ENCODE measurements at places on chromosomes 5 and 9. TPM values are rescaled to one million over a fixed set of nuclear protein-coding genes. Genes with fewer than 3 reads are reported as not detected.

Gene BTNL8
- not detected for polyA plus RNA-seq

Gene PDE6A
- 0.06 TPM for polyA plus RNA-seq

Gene ATP6V1G1
- 102 TPM for polyA plus RNA-seq

Gene OR1Q1
- not detected for polyA plus RNA-seq

Gene PCDHGA5
- 0.23 TPM for polyA plus RNA-seq

Gene FGD3
- polyA plus RNA-seq = 0.14 TPM

Gene DEPDC1B
- 19.6 TPM for polyA plus RNA-seq

Gene NR2F1-AS1
- polyA plus RNA-seq = 4.4 TPM

Gene TEK
- polyA plus RNA-seq = 0.02 TPM

Gene MCIDAS
- polyA plus RNA-seq = 0.42 TPM

Gene KIF4B
- polyA plus RNA-seq = 0.01 TPM

GRCh38 chr9:16637218-16637617, 233.3 kb downstream of the BNC2 start:
- peak; percentile 45 for DNase-seq

- DNase-seq = peak; percentile 21
These were observed 274.1 kb downstream of the PLK2 start for GRCh38 chr5:58185801-58186200.

DNA sequence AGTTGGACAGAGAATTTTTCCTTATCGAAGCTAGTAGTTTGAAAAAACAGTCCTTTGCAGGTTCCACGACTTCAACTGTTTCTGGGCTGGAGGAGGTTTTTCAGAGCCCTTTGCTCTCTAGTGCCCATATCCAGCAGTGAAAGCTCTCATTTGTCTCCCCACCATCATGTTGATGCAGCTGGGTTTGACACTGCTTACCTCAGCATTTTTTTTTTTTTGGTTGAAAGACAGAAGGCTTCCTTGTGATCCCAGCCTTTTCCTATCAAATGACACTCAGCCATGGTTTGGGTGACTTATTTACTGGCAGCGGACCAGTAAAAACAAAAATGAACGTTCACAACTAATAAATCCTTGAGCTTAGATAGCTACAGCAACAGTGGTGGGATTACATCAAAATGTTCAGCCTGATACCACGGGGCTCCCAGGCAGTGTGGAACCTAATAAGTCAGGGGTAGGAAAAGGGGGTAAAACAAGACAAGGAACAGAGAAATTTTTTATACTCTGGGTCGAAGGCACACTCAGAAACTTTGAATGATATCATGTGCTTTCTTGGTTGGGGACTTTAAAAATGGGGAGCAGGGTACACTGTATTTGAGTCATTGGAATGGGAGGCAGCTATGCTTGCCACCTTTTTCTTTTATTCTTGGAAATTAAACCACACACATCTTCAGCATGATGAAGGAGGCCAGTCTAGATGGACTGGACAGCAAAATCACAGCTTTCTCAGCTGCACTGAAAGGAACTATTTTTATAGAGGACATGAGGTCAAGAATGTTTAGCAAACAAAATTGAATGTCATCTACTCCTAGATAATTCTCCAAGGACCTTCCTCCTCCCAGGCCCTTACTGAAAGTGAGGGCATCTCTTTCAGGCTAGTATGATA, 308.9 kb upstream of the MPDZ start:
- no peak for DNase-seq

DNA sequence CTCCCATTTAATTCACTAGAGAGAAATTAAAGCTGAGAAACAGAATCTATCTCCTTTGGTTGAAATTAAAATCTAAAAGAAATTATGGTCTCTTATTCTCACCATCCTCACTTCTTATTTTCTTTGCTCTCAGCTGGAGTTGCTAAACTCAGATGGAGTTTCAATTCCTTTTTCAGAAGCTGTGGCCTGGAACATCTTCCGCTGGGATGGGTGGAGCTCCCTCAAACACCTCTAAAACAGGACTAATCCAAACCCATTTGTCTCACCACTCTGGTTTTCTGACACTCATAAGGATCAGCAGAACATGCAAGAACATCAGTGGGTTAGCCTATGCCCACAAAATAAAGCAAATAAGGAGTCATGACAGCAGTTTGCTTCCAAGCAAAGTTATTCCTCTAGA, 39.6 kb upstream of the CEP78 start:
- no peak for DNase-seq

GRCh38 chr5:99191206-99191745, 262.5 kb upstream of the CHD1 start:
- DNase-seq = no peak

- no peak for DNase-seq
These were observed 201.4 kb upstream of the TLX3 start for GRCh38 chr5:171107669-171108068.

DNA sequence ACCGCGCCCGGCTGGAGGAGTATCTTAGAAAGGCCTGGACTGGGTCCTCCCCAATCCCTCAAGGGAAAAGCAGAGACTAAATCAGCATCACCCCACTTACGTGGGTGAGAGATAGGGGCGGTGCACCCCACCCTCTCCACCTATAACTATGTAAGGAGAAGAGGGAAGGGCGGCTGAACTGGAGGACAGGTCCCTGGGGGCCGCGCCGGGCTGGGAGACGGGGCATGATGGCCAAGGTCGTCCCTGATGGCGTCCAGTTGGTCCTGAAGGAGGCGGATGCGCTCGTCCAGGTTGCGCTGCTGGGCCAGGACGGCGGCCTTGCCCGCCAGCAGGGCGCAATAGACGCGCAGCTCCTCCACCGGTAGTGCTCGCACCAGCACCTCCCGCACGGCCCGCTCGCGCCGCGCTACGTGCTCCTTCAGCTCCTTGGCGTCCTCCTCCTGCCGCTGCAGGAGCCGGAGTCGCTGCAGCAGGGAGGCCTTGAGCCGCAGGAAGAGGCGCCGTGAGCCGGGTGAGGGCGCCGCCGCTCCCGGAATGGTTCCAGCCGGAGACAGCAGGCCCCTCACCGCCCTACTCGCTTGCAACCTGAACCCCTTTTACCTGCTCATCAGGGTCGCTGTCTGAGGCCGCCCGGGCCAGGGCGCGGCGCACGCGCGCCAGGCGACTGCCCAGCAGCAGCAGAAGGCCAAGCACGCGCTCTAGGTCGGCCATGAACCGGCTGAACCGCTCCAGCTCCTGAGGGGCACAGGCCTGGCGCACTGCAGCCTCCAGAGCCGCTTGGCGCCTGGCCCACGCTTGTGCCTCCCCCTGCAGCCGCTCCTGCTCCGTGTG, 7.6 kb downstream of the SHROOM1 start:
- no peak for DNase-seq

- no peak for DNase-seq
These were observed 127.5 kb downstream of the RFK start for GRCh38 chr9:76266649-76267283.

- DNase-seq = peak; percentile 6
These were observed 39.1 kb downstream of the SHLD3 start for GRCh38 chr5:65663804-65664521.

- no peak for DNase-seq
These were observed 3.8 kb upstream of the TJP2 start for GRCh38 chr9:69170231-69170630.

DNA sequence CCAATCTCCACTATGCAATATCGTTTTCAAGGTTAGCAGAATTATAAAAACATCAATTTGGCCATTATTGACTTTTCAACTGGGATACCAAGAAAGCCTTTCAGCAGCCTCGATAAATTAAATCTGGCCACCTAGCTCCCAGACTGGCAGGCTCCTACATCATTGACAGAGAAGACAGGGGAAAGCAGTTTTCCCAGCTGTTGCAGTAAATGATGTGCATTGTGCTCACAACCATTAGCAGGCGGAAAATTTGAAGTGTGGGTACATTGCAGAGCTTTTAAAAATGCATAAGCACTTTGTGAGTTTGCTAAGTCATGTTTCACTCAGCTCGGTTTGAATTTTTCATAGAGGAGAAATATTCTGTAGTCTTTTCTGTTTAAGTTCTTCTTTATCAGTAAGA, 297.9 kb downstream of the KCTD16 start:
- no peak for DNase-seq
